CD4-positive, alpha-beta memory T cell (primary cell): ENCODE measurements at places on chromosomes 5 and 9. TPM values are rescaled to one million over a fixed set of nuclear protein-coding genes. Genes with fewer than 3 reads are reported as not detected.
A peak's percentile ranks its signal among the peaks of the same experiment; 100 is the strongest.

Gene MRPS30
- total RNA-seq, result 54.1 TPM

Gene PDE8B
- not detected for total RNA-seq

Gene OBP2B
- total RNA-seq, result not detected

Gene SNCAIP
- not detected for total RNA-seq

Gene AGXT2
- not detected for total RNA-seq

Gene ACTBL2
- total RNA-seq, result not detected

Gene IL17B
- total RNA-seq, result not detected

GRCh38 chr5:172523146-172523745 is 68.9 kb upstream of the SH3PXD2B start:
- no peaks in the 10 kb centered on the region for H3K4me1 ChIP-seq
- no peaks in the 10 kb centered on the region for H3K27me3 ChIP-seq
- no peak overlapping the region for H3K27ac ChIP-seq
- no peaks in the 10 kb centered on the region for H3K36me3 ChIP-seq

Gene GMCL2
- not detected for total RNA-seq

DNA sequence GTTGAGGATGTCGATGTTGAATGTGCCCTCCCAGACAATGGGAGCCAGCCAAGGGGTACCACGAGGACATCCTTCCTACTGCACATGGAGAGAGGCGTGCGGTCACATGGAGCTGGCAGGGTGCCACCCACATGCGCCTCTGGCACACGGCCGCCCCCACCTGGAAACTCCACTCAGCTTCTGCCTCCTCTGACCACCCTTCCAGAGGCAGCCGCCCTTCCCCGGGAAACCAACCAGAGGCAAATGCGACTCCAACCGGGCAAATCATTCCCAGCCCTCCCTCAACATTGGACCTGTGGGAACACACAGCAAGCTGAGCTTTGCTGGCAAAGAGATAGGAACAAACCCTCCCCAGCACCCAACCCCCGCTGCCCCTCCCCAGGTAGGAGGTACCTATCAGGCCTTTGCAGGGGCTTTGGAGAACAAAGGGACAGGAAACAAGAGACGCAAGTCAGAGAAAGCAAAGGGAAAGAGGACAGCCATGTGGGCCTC is 17.5 kb downstream of the ABO start:
- H3K36me3 ChIP-seq, result no peaks in the 10 kb centered on the region
- DNase-seq, result no peak
- no peak overlapping the region for H3K4me3 ChIP-seq
- no peak overlapping the region for H3K27ac ChIP-seq
- H3K4me1 ChIP-seq, result peaks cover under 1% of the 10 kb centered on the region

DNA sequence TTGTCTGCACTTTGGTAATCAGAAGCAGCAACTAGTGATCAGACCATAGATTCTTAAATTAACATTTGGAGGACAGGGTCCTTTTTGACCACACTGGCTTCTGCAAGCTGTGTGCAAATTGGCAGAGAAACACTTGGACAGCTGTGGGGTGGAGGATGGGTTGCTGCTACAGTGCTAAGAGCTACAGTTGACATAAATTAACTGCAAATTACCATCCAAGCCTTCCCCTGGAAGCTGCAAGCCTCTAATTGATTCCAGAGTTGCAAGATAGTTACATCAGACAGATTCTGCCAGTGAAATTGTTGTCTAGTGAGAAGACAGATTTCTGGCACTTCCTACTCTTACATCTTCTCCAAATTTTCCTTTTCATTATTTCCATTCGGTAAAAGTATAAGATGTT is 517.7 kb downstream of the DIRAS2 start:
- H3K27ac ChIP-seq, result no peak overlapping the region
- H3K36me3 ChIP-seq, result no peaks in the 10 kb centered on the region
- DNase-seq, result no peak
- no peaks in the 10 kb centered on the region for H3K4me1 ChIP-seq
- no peak overlapping the region for H3K4me3 ChIP-seq

Gene SLC34A1
- not detected for total RNA-seq

GRCh38 chr5:39083968-39084367 is 9.8 kb upstream of the RICTOR start:
- DNase-seq, result no peak
- H3K4me3 ChIP-seq, result no peak overlapping the region
- H3K36me3 ChIP-seq, result no peaks in the 10 kb centered on the region

- no peaks in the 10 kb centered on the region for H3K27me3 ChIP-seq
- DNase-seq, result no peak
- H3K36me3 ChIP-seq, result no peaks in the 10 kb centered on the region
- no peak overlapping the region for H3K4me3 ChIP-seq
- no peak overlapping the region for H3K27ac ChIP-seq
- no peaks in the 10 kb centered on the region for H3K4me1 ChIP-seq
Measured at GRCh38 chr5:78545406-78545805, 103.2 kb downstream of the LHFPL2 start.

Gene SARDH
- 18.6 TPM for total RNA-seq

Gene CDH9
- total RNA-seq, result not detected

DNA sequence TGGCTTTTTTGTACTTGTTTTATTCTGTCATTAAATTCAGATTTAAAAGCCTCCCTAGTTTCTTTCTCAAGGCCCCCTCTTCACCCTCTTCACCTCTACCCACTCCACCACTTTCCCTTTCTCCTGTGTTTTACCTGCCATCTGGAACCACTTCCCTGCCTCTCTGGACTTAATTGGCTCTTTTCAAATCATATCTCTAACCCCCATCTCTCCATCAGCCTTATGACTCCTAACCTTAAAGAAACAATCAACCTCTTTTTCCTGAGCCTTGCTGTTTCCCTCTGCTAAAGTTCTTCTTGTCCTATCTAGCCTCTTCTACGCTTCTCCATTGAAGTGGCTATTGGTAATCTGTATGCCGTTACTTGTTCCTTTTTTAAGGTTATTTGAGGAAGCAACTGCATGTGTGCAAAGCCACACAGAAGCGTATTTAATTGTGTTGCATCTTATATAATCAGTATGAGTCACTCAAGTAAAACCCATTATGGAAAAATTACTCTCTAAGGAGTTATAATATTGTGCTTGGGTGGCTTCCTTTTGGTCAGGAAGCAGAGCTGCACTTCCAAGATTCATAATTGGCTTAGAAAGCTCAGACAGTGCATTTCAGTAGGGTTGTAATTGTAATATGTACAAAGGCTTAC is 653.6 kb upstream of the ITGA1 start:
- H3K27ac ChIP-seq, result no peak overlapping the region
- DNase-seq, result no peak
- H3K36me3 ChIP-seq, result no peaks in the 10 kb centered on the region
- H3K4me1 ChIP-seq, result no peaks in the 10 kb centered on the region

GRCh38 chr9:27632254-27632653 is 59.0 kb upstream of the C9orf72 start:
- no peaks in the 10 kb centered on the region for H3K4me1 ChIP-seq
- H3K36me3 ChIP-seq, result no peaks in the 10 kb centered on the region
- no peaks in the 10 kb centered on the region for H3K27me3 ChIP-seq
- DNase-seq, result no peak
- no peak overlapping the region for H3K4me3 ChIP-seq

DNA sequence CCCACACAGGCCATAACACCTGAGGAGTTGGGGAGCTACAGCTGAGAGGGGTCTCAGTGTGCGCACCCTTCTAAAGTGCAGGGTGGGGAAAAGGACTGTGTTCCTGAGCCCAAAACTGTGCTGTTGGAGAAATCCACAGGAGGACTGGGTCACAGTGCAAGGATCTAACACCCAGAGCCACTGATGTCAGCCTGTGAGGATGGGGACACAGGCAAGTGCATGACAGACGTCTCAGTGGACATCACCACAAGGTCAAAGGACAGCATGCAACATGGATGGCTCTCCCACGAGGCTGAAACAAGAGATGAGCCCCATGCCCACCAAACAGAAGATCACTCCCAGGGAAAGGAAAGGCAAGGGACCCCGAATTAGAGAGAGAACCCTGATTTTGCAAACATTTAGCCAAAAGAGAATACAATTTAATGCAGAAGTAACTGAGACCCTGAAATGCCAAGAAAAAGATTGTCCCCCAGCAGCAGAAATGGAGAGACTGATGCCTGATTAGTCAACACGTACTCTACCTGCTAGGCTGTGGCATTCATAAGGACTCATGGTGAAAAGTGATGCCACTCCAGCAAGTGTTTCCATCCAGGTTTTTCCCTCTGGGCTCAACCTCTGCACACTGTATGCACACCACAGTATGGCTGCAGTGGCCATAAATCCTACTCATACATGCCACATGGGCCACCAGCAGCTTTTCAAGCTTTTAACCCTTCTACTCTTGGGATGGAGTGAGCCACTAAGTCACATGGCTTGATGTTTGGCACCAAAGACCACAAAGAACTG is 14.2 kb downstream of the KLF9 start:
- H3K27ac ChIP-seq, result no peak overlapping the region
- no peak for DNase-seq
- no peaks in the 10 kb centered on the region for H3K36me3 ChIP-seq
- H3K4me3 ChIP-seq, result no peak overlapping the region
- no peaks in the 10 kb centered on the region for H3K27me3 ChIP-seq
- peaks cover 81% of the 10 kb centered on the region for H3K4me1 ChIP-seq

DNA sequence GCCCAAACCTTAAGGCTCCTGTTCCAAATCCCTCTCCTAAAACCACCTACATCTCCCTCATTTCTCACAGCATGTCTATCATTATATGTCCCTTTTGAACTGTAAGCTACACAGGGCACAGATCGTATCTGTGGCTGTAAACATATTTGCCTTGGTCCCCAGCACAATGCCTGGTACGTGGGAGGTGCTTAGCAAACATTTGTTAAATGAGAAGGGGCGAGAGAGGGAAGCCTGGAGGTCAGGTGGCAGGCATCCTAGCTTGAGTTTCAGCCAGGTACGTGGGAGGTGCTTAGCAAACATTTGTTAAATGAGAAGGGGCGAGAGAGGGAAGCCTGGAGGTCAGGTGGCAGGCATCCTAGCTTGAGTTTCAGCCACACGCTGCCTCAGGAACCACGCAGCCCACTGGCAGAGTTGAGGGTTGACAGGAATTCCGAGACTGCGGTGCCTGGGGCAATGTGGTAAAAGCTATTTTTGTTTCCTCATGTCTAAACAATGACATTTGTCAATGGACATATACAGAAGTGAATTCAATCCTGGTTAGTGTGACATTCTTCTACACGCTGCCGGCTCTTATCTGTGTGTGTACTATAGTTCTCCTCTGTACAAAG is 113.6 kb downstream of the EFNA5 start:
- no peaks in the 10 kb centered on the region for H3K4me1 ChIP-seq
- H3K36me3 ChIP-seq, result no peaks in the 10 kb centered on the region
- no peaks in the 10 kb centered on the region for H3K27me3 ChIP-seq
- no peak for DNase-seq
- H3K27ac ChIP-seq, result no peak overlapping the region

- no peaks in the 10 kb centered on the region for H3K36me3 ChIP-seq
- no peak overlapping the region for H3K4me3 ChIP-seq
- no peaks in the 10 kb centered on the region for H3K4me1 ChIP-seq
- H3K27me3 ChIP-seq, result no peaks in the 10 kb centered on the region
- DNase-seq, result no peak
Measured at GRCh38 chr9:106707738-106708474, 155.1 kb upstream of the ZNF462 start.

Gene PDLIM4
- not detected for total RNA-seq

DNA sequence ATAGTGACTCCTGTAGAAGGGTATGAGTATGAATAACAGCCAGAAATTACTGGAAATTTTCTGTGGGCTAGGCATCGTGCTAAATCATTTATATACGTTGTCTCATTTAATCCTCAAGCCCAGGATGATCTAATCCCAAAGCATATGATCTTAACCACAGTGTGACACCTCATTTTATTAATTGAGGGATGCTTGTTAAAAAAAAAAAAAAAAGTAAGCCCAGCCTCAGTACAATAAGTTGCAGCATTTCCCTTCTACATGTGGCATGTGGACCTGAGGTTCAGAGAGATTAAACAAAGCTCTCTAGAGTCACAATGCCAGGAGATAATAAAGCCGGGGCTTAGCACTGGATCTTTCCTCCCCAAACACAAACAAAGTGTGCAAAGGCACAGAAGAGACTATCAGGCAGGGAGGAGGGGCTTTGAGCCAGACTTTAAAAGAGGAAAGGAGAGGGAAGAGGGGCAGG is 49.5 kb downstream of the KLF4 start:
- H3K36me3 ChIP-seq, result no peaks in the 10 kb centered on the region
- no peak for DNase-seq
- H3K27ac ChIP-seq, result no peak overlapping the region
- H3K27me3 ChIP-seq, result no peaks in the 10 kb centered on the region

Gene SOHLH1
- not detected for total RNA-seq

- H3K27ac ChIP-seq, result no peak overlapping the region
- H3K4me3 ChIP-seq, result no peak overlapping the region
- no peaks in the 10 kb centered on the region for H3K36me3 ChIP-seq
- H3K27me3 ChIP-seq, result no peaks in the 10 kb centered on the region
- DNase-seq, result peak; percentile 36
Measured at GRCh38 chr9:33202552-33203201, 35.5 kb upstream of the B4GALT1 start.

GRCh38 chr9:99896119-99896518 is 10.3 kb upstream of the STX17 start:
- H3K4me1 ChIP-seq, result no peaks in the 10 kb centered on the region
- no peak overlapping the region for H3K4me3 ChIP-seq
- H3K27me3 ChIP-seq, result no peaks in the 10 kb centered on the region
- no peak overlapping the region for H3K27ac ChIP-seq
- DNase-seq, result no peak
- no peaks in the 10 kb centered on the region for H3K36me3 ChIP-seq

GRCh38 chr5:172800088-172800551 is 29.1 kb upstream of the DUSP1 start:
- no peaks in the 10 kb centered on the region for H3K36me3 ChIP-seq
- no peak overlapping the region for H3K4me3 ChIP-seq

- H3K27me3 ChIP-seq, result no peaks in the 10 kb centered on the region
- H3K27ac ChIP-seq, result no peak overlapping the region
- no peaks in the 10 kb centered on the region for H3K36me3 ChIP-seq
- no peak for DNase-seq
- H3K4me1 ChIP-seq, result no peaks in the 10 kb centered on the region
Measured at GRCh38 chr5:172906436-172906835, 52.8 kb upstream of the RPL26L1 start.

Gene ANKRD34B
- total RNA-seq, result not detected

DNA sequence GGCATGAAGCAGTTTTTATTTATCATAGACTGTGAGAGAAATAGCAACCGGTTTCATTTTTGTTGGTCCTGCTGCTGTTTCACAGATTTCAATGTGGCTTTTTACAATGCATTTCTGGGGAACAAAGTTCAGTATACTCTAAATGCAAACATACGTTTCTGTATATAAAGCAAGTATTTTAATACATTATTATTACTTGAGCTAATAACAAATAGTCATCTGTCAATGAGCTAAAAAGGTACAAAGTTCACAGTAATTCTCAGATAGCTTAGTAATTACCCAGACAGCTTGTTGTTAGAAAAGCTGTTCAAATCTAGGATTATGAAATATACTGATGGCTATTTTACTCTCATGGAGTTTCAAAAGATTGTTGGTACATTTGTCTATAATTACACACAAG is 50.8 kb downstream of the PBX3 start:
- no peak for DNase-seq
- H3K36me3 ChIP-seq, result no peaks in the 10 kb centered on the region
- no peaks in the 10 kb centered on the region for H3K4me1 ChIP-seq
- H3K4me3 ChIP-seq, result no peak overlapping the region
- H3K27ac ChIP-seq, result no peak overlapping the region

GRCh38 chr5:43852279-43852678 is 249.3 kb downstream of the NNT start:
- no peak overlapping the region for H3K27ac ChIP-seq
- no peak overlapping the region for H3K4me3 ChIP-seq
- H3K4me1 ChIP-seq, result no peaks in the 10 kb centered on the region
- no peaks in the 10 kb centered on the region for H3K36me3 ChIP-seq
- DNase-seq, result no peak
- H3K27me3 ChIP-seq, result no peaks in the 10 kb centered on the region
